ENCODE measurements at places on chromosomes 2 and 18.

DNA sequence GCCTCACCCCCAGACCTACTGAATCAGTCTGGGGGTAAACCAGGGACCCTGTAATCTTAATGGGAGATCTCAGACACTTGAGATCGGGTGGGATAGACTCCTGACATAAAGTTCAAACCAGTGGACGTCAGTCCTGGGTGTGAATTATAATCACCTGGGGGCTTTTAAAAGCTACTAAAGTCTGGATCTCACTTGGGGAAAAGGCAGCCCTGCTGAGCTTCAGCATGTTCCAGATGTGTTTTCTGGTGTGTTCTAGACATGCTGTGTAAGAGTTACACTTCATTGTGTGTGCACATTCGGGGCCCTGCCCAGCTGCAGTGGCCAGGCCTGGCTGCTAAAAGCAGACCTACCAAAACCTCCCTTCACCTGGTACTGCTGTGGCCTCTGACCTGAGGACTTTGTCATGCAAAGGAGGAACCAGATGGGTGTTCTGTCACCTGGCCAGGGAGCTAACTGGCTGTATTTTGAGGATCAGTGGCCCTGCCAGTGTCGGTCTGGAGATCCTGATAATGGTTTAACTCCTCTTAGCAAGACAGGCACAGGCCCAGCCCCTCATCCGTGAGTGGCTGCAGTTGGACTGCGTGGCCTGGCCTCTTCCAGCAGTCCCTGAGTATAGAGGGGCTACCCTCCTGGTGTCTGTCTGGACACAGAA lies 10.6 kb downstream of the RRM2 start:
- peak; percentile 60 for DNase-seq

DNA sequence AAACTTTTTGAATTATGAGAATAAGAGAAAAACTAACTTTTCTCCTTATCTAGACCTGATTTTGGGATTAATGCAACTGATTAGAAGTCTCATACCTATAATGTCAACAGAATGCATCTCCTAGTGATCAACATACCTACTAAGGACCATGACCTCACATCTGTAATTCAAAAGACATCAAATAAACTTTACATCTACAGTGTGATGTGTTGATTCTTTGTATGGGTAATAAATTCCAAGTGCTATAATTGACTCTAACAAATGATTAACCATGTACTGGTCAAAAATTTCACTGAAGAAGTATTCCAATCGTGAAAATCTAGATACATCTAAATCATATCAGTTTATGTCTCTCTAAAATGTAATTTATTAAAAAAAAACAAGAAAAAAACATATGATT lies 84.5 kb downstream of the STRN start:
- DNase-seq = no peak

- DNase-seq = no peak
Measured at GRCh38 chr2:199499005-199499404, 41.3 kb upstream of the SATB2 start.

DNA sequence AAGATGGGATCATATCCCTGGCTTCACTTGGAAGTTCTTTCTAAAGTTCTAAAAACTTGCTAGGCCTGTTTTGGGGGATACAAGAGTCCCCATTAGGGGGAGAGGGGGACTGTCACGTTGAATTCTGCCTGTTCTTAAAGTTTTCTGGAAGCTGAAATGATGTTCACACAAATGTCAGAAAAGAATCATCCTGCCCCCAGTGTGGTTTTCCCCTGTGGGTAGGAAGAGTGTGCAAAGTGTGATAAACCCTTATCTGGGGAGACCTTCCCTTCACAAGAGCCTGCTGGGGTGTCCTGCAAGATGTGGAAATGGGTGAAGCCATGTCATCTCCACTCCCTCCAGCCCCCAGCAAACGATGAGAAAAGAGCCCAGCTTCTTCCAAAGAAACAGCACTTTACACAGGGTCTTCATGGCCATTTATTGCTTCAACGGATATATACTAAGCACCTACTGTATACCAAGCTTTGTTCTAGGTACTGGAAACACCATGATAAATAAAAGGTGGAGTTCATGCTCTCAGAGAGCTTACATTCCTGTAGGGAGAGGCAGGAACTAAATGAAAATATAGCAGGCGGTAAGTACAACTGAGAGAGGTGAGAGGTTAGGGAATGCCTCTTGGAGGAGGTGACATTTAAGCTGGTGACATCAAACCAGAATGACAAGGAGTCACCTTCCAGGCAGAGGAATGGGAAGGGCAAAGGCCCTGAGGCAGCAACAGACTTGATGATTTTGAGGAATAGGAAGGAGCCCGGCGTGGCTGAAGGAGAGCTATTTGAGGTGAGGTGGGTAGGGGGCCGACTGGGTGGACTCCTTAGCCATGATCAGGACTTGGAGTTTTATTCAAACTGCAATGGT lies 1.6 kb downstream of the MFSD2B start:
- DNase-seq = no peak

GRCh38 chr2:229571243-229571642 lies 143.1 kb downstream of the DNER start:
- DNase-seq = no peak

- no peak for DNase-seq
Measured at GRCh38 chr2:217305882-217306281, 446.0 kb upstream of the TNP1 start.

- no peak for DNase-seq
Measured at GRCh38 chr2:98458667-98459380, 14.2 kb downstream of the INPP4A start.

- no peak for DNase-seq
Measured at GRCh38 chr2:112772322-112772721, 7.9 kb upstream of the CKAP2L start.

DNA sequence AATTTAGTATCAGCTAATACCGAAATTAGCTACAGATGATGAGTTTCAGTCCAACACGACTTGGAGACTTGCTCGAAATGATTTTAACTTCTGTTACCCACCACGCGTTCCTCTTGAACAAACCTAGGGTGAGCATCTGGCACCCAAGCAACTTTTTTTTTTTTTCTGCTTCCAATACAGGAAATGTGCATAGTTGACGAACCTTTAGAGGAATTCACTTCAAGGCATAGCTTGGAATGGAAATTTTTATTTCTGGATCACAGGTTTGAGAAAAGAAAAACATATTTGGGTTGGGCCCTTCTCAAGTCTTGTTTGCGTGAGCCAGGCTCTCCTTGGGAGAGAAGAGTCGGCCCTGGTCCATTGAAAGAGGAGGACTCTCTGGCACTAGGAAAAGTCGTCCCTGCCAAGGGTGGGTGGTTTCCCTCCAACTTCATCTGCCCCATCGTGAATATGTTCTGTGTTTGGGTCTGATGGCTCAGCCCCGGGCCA lies 37.4 kb upstream of the RPL31 start:
- no peak for DNase-seq

DNA sequence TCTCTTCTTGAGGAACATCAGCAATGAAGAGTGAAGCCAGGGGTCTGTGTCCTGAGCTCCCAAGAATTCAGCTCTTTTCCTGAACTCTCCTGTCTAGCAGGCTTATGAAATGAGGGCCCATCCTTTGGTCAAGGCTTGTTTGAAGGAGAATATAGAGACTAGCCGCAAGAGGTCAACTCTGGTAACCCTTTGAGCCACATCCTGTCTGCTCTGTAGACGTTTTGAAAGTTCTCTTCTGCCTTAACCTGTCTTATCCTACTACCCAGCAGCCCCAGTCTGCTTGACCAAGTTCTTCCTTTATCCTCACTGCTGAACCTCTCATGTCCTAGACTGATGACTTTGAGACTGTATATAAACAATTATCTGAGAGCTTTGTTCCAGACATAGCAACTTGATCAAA lies 5.4 kb downstream of the SEMA4F start:
- DNase-seq = no peak

DNA sequence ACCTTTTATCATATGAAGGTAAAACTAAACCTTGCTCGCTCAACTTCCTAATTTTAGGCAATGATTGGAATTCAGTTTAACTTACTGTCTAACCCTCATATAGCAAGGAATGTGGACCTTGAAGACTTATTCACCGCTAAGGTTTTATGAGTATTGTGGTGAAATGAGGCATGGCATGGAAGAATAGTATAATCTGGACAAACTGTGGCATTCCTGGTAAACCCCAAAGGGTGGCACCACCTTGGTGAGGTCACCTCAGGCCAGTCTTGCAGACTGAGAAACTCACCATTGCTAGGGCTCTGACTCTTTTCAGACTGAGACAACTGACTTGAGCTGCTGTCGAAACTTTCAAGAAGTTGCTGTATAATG lies 51.1 kb upstream of the EHBP1 start:
- no peak for DNase-seq

DNA sequence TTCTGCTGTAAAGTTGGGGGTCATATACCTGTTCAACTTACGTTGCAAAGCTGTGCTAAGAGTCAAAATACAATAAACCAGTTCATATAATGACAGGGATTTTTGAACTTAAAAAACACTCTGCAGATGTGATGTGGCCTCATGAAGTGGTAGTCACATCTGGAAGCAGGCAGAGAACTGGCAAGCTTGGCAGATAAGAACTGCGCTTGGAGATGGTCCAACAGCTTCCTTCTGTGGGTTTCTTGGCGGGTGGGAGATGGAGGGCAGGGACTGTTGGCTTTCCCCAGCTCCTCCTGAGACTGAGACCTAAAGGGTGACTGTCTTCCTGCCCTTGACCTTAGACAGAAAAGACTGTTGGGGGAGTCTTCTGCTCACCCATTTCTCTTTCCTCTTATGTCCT lies 140.4 kb downstream of the CTIF start:
- DNase-seq = no peak

- DNase-seq = no peak
Measured at GRCh38 chr2:130954873-130955272, 118.2 kb downstream of the ARHGEF4 start.

- DNase-seq = no peak
Measured at GRCh38 chr2:16381511-16381910, 284.1 kb downstream of the CYRIA start.

DNA sequence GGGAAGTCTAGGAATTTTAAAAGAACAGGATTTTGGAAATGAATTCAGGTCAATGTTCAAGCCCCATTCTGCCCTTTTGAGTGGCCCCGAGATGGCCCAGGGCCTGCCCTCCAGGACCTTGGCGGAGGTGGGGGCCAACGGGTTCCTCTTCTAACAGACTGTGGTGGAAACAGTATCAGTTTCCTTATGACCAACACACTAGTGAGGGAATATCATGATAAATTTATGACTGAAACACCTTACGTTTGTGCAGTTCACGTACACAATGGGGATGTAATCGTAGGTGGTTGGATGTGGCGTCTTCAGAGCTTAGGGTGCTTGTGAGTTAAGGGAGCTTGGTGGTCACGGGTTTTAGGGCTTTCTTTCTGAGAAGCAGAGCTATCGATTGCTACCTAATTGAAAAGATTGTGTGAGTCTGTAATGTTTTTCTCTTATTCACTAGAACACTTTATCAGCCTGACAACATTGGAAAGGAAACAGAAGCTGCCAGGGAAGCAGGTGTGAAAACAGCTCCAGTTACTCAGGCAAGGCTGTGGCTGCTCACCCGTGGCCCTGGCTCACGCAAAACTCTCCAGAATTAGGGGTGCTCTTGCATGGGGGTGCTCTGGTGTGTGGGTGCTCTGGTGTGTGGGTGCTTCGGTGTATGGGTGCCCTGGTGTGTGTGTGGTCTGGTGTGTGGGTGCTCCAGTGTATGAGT lies 165.3 kb downstream of the SNTG2 start:
- no peak for DNase-seq

GRCh38 chr18:59718464-59719157 lies 21.4 kb upstream of the CCBE1 start:
- no peak for DNase-seq
